ENCODE measurements at places on chromosomes 16 and 17.

DNA sequence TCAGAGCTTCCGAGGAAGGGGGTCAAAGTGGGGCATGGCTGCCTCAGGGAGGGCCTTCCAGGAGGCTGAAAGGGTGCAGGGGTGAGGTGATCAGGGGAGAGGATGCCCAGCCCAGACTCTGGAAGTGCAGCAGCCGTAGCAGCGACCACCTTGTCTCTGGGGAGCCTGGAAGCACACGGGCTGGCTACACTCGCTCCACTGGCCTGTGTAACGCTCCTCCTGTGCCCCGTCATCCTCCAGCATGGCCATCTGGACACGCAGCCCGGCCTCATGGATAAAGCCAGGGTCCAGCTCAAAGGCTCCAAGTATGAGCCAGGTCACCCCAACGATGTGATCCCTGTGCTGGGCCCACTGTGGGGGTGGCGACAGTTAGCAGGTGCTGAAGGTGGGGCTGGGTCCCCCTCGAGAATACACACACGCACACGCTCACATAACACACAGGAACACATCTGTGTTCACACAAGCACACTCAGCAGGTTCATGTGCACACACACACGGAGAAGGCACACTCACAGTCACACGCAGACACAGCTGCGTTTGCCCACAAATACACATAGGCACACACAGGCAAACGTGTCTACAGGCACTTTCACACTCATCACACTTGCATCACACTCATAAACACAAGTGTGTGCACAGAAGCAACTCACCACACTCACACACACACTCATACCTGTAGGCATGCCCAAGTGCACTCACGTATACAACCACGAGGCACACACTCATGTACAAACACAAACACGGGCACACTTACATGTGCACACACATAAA, 19.3 kb downstream of the POLR3K start:
- no peak for DNase-seq

GRCh38 chr17:8003594-8004181, 1.3 kb downstream of the GUCY2D start:
- no peak for DNase-seq

DNA sequence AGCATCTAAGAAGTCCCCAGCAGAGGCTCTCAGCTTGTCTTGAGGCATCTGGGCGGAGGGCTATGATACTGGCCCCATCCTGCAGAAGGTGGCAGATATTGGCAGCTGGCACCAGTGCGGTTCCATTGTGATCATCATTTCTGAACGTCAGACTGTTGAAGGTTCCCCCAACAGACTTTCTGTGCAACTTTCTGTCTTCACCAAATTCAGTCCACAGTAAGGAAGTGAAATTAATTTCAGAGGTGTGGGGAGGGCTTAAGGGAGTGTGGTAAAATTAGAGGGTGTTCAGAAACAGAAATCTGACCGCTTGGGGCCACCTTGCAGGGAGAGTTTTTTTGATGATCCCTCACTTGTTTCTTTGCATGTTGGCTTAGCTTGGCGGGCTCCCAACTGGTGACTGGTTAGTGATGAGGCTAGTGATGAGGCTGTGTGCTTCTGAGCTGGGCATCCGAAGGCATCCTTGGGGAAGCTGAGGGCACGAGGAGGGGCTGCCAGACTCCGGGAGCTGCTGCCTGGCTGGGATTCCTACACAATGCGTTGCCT, at the start of gene CIITA:
Gene CIITA (plus strand): TSS at position 404 of the 543 bp plus-strand sequence. CDS start 129 bp downstream, at position 533.
- DNase-seq: peak; percentile 37

DNA sequence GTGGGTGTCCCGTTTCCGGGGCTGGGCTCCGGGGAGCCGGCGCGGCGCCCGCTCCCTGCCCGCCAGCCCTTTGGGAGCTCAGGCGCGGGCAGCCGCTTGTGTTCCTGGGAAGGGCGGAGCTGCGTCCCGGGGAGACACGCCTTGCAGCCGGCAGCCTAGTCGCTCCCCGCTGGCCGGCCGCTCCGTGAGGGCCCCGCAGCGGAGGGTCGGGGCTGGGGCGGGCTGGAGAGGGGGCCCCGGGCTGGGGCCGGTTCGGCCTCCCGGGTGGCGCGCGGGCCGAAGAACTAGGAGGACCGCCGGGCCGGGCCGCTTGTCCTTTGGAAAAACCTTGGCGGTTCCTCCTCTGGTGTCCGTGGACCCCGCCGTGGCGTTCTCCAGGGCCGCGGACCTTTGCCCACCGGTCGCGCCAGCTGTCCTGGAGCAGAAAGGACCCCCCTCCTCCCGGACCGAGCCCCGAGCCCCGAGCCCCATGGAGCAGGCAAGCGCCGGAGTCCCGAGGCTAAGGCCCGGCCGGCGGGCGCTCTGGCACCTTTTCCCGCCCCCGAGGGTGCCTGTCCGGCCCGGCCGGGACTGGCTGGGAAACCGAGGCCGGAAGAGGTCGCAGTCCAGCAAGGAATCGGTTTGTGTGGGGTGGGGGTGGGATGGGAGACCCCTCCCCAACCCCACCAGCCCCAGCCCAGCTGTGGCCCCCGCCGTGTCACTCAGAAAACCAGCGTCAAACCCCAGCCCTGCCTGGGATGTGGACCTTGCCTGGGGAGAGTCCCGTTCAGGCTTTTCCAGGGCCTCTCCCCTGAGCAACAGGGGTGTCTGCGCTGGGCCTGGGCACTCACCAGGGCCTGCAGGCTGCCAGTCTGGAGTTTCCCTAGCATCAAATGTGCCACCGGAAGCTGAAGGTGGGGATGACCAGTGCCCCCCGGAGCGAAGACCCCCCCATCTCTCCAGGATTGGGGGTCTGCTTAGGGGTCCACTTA, 6.8 kb upstream of the TBC1D3B start:
- peak; percentile 59 for DNase-seq

DNA sequence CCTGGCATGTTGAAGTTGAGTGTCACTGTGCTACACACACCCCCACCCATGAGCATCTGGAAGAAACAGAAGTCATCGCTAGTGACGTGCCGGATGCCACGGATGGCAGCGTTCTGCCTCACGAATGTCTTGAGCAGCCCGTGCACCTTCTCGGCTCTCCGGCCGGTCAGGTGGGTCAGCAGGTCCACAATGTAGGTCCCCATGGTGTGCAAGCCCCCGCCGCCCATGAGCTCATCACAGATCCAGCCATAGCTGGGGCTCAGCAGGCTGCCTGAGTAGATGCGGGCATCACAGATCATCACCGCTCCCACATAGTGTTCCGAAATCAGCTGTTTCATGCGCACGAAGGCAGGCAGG, 8.9 kb downstream of the C16orf86 start:
- DNase-seq: no peak

GRCh38 chr16:23539984-23540816, 16.9 kb downstream of the EARS2 start:
- no peak for DNase-seq

DNA sequence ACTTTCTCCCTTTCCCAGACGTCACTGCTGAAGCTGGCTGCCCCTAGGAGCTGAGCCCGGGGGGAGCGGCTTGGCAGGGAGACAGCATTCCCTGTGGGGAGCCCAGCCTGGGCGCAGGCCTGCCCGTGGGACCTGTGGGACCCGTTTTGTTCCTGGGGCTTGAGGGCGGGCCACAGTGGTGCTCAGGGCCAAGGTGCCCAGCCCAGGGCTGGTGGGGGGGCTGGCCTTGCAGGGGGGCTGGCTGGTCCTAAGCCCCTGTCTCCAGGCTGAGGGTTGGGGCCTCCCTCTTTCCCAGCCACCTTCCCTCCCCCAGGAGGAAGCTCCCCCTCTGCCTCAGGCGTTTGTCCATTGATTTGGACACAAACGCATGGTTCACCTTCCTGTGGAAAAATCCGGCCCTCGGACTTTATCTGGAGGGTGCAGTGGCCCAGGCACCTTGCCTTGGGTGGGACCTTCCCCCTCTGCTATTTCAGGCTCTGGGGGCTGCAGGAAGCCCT, 4.4 kb downstream of the NHERF2 start:
- no peak for DNase-seq

- DNase-seq: peak; percentile 73
Observed at GRCh38 chr17:76716839-76717215, 6.1 kb upstream of the MXRA7 start.

- DNase-seq: no peak
Observed at GRCh38 chr16:79041206-79041605, 559.3 kb downstream of the MAF start.

- no peak for DNase-seq
Observed at GRCh38 chr17:11644265-11645212, 46.3 kb downstream of the DNAH9 start.

- DNase-seq: no peak
Observed at GRCh38 chr16:80639636-80640035, 98.8 kb downstream of the DYNLRB2 start.

GRCh38 chr16:25210758-25211157, 6.0 kb upstream of the AQP8 start:
- peak; percentile 39 for DNase-seq

- no peak for DNase-seq
Observed at GRCh38 chr17:65697661-65698060, 136.2 kb upstream of the AXIN2 start.

All from AG04450 (cell line).